Activated CD8-positive, alpha-beta memory T cell treated with anti-CD3 and anti-CD28 coated beads, Interleukin-2, amount 50 U/mL, for 48 hours (primary cell): ENCODE measurements at places on chromosomes 2 and 18.

DNA sequence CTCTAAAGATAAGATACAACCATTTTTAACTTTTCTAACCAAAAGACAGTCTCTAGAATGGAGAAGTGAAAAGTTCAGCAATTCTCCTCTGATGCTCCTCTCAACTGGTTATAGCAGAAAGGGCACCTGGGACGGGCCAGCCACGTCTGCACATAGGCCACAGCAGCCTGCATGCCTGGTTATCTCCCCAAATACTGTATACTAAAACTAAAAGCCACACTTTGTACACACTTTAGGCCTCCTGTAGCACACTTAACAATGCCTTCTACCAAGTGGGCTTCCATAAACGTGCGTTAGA lies 179.1 kb downstream of the ANKRD44 start:
- DNase-seq, result no peak

DNA sequence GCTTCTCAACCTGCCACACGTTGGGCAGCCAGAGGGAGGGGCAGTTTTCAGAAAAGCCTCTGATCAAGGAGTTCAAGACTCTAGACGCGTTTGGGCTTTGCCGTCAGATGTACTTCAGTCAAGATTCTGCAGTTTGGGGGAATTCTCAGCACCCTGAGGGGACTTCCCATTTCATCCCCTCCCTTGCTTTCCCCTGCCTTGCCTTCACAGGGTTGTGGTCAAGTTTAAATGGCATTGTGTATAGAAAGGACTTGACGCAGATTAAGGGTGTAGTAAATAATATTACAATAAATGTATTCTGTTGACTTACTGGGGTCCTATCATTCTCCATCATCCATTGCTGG lies 198.3 kb upstream of the NABP1 start:
- no peak for DNase-seq

DNA sequence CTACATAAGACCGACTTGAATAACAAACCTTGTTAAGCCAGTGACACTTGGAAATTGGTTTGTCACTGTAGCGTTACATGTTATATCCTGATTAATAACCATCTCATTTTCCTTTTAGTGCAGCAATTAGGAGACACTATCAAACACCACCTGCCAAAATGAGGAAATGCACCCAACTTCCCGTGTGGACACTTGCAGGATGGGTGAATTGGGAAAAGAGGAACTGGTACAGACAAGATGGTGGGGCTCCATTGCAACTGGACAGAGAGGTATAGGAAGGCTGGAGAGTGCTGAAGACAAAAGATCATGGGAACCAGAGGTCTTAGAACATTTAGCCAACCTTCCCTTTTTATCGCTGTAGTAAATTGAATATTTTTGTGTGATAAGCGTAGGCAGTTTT lies 816.3 kb upstream of the HS6ST1 start:
- no peak for DNase-seq

DNA sequence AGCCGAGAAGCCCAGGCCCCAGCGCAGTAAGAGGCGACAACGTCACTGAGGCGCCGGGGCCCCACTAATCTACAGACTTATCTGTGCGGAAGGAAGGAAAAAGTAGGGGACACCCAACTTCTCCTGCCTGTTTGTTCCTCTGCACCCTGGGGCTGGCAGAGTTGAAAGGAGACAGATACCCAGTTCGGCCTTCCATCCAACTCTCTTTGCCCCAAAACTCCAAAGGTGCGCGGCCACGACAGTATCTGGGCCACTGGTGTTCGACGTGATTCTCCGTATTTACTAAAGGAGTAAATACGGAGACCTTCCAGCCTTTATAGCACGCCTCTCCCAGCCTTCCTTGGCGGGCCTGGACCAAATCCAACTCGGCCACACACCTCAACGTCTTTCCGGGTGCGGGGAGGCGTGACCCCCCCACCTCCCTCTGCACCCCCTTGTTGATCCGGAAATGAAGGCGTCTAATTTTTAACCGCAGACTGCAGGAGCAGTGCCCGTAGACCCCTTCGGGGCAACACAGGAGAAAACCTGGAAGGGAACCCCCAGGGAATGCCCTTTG lies 1.6 kb downstream of the SMAD7 start:
- DNase-seq, result peak; percentile 69

GRCh38 chr2:445896-446295 lies 158.0 kb upstream of the ALKAL2 start:
- DNase-seq, result no peak

DNA sequence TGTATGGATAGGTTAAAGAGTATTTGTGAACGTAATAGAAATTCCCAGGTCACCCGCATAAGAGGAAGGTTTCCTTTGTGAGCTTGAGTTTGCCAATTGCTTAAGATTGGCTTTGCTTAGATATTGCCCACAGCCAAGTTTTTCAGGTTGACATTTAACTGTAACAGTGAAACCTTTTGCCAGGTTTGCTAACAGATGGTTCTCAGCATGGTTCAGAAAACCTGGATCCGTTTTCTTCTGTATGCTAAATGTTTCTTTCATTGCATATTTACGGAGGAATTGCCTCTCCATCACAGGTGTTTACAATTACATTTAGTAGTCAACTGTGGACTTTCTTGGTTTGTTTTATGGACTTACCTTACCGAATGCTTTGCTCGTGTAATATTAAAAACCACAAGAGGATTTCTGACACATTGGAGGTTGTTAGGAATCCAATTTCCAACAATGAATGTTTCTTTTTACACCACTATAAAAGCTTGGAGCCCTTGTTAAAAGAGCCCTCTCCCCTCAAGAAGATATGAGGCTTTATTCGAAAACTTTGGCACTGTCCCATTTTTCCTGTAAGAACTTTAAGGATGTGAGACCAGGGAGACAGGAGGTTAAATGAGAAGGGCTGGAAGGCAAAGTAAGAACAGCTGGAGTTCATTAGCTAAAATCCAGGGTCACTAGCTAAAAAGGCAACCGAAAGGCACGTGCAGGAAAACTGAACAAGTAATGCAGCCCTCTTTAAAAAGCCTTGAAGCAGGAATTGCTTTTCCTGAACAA lies 7.8 kb downstream of the CDK15 start:
- no peak for DNase-seq

DNA sequence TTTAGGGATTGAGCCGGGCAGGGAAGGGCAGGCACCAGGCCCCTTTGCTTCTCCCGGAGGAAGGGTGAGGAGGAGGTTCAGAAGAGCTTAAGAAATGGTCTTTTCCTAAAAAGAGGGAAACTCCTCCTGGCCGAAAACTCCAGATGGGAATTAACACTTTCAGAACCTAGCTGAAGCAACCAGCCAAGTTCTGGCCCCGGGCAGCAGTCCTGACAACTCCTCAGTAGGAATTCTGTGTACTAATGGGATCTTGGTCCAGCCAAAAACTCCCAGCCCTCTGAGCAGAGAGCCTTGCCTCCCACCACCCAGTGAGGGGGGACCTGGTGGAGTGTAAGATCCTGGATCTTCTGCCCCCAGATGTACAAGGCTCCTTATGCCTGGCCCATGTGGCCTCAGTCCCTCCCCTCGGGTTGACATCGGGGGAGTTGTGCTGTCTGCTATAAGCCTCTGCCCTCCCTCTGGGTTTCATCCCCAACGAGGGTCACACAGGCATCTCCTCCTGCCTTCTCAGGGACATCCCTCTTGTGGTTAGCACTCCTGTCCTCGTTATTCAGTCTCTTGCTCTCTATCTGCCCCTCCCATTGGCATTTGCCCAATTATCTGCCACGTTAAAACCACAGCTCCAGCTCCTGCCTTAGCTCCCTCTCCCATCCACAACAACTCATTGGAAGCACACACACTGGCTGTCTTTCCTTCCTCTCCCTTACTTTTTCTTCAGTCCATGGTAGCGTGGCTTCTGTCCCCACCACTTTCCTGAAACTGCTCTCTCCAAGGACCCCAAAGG lies 184.6 kb downstream of the CYP26B1 start:
- DNase-seq, result no peak
